Stimulated activated CD4-positive, alpha-beta T cell treated with anti-CD3 and anti-CD28 coated beads, Interleukin-2, amount 100 ng/mL, for 24 hours (primary cell): ENCODE measurements at places on chromosomes 1 and 21.

GRCh38 chr21:14675774-14676530 lies 129.8 kb upstream of the SAMSN1 start:
- DNase-seq, result no peak

DNA sequence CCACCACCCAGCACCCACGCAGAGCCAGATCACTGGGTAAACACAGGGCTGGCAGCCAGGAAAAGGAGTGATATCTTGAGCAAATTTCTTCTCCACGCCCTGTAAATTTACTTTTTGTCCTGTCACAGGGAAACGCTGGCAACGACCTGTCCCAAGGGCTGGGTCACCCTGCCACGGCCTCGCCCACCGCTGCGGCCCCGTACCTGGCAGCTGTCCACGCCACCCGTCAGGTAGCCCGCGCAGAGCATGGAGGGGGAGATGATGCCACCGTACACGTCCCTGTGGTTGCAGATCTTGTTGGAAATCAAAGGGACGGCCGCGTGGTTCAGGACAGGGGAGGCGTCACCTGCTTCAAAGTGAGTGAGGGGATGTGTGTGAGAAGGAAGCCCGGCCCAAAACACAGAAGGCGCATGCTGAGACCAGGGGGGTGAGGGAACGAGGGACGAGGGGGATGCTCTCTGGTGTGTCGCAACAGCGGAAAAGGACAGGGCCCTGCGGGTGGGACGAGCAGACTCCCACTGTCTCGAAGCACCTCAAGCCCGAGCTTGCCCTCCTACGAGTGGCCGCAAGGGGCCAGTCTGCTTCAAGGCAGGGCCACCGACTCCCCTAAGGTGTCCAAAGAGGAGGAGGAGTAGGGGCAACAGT lies 10.1 kb upstream of the TFF1 start:
- no peak for DNase-seq

DNA sequence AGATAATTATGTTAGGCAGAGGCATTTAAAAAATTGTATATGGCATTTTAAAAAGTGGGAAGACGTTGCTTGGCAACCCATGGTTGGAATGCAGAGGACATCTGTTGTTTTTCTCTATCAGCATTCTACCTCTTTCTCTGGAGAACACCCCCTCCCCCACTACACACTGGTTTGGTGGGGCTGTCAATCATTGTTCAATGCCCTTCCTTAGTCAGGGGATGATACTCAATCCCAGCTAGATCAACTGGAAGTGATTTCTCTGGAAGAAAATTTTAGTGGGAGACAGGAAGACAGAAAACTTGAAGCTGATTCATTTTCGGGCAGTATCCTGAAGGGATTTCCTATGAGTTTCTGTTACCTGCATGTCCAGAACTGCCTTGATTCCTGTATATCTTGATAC lies 35.7 kb upstream of the CAP1 start:
- DNase-seq, result no peak

DNA sequence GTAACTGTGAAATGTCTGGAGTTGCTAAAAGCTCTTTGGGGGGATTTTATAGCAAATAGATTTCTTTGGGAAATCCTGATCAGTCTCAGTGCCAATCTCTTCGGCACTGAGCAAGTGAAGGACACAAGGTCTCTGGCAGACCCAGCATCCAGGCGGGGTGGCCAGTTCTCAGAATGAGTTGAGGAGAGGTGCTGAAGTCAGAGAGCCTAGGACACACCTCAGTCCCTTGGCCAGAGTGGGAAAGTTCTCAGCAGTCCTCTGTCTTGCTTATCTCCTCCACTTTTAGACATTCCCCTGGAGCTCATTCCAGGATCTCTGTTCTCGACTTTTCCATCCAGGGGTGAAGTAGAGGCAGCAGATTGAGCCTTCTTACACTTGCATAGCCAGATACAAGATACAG lies 6.7 kb downstream of the HLX start:
- no peak for DNase-seq

- no peak for DNase-seq
These were observed 191.8 kb downstream of the LYPLAL1 start for GRCh38 chr1:219365451-219365850.

DNA sequence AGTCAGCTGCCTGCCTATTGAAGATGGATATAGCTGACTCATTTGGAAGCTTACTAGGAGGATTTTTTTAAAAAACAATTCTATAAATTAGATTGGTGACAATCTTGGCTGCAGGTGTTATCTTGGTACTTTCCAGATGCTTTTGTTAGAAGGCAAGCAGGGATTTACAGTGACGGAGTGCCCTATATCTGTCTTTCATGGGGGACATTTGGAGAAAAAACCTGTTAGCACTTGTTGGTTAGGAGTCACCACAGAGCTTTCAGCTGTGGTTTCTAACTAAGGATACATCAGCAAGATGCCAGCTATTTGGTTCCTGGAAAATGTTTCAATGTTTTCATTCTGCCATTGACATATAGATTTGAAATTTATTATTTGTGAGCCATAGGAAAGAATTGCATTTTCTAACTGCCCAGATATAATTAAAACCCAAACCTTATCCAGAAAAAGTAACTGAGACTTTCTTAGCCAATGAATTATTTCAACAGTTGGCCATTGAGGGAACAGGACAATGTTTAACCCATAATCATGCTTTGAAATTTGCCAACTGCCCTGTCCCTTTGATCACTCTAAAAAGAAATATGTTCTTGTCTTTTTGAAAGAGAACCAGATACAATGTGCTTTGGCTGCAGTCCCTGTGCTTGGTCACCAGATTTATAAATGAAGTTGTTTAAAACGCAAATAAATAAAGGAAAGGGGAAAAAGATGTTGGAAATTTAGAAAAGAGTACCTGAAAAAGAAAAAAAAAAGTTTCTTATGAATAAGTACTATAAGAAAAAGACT lies 761.0 kb upstream of the CXADR start:
- no peak for DNase-seq

GRCh38 chr1:93961906-93962305 lies 52.7 kb upstream of the GCLM start:
- DNase-seq, result no peak

DNA sequence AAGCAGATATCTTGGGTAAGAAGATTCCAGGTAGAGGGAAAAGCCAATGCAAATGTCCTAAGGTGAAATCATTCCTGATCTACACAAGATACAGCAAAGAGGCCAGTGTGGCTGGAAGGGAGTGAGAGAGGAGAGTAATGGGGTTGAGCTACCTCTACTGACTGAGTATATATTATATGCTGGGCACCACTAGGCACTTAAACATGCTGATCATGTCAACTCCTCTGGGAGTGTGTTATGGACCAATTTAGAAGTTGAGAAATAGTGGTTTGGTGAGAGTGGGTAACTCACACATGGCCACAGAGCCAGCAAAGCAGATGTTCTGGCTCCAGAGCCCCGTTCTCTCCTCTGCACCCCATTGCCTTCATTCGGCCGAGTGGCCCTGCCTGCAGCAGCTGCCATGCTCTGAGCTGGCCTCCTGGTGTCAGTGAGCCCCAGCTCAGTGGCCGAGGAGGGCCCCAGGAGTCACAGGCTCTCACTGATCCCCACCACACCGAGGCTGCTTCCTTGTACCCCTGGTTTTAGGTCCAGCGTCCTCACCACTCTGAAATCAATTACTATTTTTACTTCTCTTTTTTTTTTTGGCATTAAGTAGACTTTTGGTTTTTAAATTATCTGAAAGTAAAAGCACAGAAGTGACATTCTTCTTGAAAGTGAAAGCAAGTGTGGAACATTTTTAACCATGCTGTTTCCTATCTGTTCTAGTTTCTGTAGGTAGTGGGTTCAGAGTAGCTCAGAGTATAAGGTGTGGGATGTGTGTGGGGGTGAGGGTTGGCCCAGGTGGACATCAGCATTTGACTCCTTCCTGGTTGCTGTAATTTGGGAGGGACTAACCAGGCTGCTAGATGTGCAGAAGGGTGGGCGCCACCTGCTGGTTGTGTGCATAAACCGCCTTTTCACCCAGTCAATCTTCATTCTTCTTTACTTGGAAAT lies 45.8 kb upstream of the CRNN start:
- DNase-seq, result peak; percentile 83

GRCh38 chr1:243686159-243686558 lies 163.9 kb downstream of the AKT3 start:
- DNase-seq, result no peak

DNA sequence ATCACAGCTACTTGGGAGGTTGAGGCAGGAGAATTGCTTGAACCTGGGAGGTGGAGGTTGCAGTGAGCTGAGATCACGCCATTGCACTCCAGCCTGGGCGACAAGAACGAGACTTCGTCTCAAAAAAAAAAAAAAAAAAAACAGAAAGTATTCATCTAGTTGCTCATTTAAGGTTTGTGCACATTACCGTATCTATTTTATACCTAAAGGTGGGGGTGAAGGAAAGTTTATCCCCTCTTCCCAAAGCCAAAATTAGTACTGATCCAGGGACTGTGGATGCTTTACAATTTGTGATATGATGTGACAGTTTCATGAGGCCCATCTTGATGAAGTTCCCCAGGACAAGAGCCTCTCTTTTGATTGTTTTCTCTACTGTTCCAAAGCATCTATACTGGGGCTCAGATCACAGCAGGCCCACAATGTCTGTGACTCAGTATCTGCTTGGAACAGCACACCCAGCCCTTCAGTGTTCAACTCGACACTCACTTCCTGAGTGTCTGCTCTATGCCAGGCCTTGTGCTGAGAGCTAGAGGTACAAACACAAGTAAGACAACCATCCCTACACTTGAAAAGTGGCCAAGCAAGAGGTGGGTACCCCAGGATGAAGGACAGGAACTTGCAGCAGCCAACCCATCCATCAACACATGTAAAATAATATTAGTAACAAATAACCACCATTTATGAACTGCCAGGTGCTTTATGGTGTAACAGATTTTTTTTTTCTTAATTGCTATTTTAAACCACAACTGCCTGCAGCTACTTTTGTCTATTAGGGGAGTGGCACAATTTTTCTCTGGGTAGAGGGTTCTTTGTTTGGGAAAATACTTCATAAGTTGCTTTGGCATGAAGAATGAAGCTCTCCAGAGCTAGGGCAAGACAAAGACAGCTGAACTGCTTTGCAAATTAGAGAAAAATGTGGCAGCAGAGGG lies 29.0 kb upstream of the KHDRBS1 start:
- DNase-seq, result peak; percentile 39

GRCh38 chr1:234326497-234327366 lies 46.5 kb upstream of the COA6 start:
- DNase-seq, result peak; percentile 78

GRCh38 chr1:40264354-40264781 lies 6.3 kb downstream of the ZMPSTE24 start:
- DNase-seq, result peak; percentile 20

DNA sequence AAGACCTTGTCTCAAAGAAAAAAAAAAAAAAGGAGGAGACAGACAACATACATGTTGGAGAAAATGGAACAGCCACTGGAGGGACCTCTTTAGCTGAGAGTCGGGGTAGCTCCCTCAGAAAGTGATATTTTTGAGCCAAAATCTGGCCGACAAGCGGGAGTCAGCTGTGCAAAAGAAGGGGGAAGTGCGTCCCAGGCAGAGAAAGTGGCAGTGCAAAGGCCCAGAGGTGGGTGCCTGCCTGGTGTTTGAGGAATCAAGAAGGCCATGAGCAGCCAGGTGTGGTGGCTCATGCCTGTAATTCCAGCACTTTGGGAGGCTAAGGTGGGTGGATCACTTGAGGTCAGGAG lies 6.1 kb upstream of the CROCC start:
- no peak for DNase-seq

DNA sequence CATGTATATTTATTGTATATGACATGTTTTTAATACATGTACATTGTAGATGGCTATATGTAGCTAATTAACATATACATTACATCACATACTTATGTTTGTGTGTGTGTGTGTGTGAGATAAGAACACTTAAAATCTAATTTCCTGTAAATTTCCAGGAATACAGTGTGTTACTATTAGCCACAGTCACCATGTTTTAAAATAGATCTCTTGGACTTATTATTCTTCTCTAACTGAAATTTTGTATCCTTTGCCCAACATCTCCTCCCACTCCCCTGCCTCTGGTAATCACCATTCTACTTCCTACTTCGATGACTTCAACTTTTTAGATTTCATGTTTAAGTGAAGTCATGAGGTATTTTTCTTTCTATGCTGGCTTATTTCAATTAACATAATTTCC lies 64.8 kb downstream of the FCRL5 start:
- no peak for DNase-seq

- no peak for DNase-seq
These were observed 7.7 kb downstream of the KANK4 start for GRCh38 chr1:62311473-62311943.

GRCh38 chr21:42443876-42444744 lies 40.4 kb downstream of the UBASH3A start:
- DNase-seq, result no peak

DNA sequence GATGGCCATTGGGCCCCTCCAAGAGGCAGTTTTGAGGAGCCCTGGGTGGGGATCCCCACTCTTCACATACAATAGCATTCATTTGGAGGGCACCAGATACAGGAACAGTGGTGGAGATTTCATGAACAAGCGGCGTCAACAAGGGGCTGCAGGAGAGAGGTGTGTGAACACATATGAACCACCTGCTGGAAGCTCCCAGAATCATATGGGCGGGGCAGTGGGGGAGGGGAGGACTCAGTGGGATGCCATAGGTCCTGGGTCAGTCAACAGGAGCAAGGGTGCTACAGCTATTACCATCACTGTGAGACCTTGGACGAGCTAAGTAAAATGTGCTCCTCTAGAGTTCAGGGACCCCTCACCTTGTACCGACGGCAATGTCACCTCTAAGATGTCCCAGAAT lies 100.4 kb upstream of the IRF2BP2 start:
- DNase-seq, result no peak

DNA sequence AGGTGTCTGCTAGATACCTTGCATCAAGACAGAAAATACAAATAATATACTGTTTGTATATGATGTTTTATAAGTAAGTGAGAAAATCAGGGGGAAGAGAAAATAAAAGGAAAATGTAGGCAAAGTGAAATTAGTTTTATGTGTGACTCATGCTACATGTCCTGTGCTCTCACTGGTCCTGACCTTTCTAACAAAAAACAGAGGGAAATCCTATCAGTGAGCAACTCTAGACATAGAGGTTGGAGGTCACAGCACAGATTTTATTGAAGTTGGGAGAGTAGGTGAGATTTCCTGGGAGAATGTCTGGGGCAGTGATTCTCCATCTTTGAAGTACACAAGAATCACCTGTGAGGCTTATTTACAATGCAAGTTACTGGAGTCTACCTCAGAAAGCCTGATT lies 9.5 kb downstream of the SCCPDH start:
- DNase-seq, result no peak

DNA sequence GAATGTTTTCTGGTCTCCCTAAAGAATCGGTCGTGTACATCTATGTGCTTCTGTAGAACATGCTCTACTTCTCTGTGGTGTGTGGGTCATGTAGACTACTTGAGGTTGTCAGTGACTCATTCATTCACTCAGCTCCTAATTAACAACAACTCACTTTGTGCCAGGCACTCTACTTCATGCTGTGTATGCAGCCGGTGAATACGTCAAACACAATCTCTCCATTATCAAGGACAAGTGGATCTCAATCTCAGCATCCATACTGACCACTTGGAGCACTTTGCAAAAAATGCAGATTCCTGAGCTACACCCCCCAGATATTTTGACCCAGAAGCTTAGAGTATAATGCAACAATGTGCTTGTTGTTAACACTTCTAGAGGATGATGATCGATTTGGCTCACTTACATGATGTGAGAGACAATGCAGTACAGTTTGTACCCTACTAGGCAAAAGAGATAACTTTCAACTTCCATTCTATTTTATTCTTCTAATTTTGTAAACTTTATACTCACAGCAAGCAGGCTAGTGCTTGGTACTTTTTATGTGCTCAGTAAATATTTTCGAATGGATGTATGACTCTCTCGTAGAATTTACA lies 508.6 kb upstream of the ADAMTS5 start:
- no peak for DNase-seq
